ENCODE measurements at places on chromosomes 3 and 15.

GRCh38 chr3:16369885-16370284 lies 104.9 kb downstream of the OXNAD1 start:
- DNase-seq = peak; percentile 64

DNA sequence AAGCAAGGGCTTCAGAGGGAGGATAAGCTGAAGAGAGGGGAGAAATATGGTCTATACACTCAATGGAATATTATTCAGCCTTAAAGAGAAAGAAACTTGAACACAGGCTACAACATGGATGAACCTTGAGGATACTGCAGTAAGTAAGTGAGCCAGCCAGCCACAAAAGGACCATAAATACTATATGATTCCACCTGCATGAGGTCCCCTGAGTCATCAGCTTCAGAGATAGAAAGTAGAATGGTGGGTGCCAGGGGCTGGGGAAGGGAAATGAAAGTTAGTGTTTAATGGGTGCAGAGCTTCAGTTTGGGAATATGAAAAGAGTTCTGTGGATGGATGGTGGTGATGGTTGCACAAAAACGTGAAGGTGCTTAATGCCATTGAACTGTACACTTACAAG lies 68.4 kb upstream of the SEC13 start:
- no peak for DNase-seq

DNA sequence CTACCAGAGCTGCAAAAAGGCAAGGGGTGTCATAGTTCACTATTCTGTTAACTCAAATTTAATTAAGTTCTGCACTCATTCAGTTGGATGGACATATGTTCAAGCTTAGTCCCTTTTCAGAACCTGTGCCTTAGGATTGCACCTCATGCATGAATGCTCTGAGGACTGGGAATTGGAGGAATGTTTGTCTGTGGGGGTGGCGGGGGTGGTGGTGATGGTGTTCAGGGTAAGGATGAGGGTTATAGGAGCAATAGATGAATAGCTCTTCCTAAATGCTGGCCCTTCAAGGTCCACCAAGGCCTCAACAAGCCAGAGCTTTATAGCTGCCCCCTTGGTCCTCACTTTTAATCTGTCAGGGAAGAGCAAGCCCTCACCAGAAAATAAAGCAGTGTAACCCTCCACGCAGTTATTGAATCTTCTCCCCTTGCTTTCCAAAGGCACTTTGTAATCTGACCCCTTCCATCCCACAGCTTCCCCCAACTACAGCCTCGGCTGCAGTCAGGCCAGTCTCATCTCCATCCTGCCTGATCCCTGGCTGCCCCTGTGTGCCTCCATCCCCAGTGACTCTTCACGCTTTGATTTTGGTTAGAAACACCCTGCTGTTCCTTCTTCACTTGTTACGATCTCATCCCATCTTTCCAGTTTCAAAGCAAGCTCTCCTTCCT lies 221.6 kb upstream of the LMCD1 start:
- no peak for DNase-seq

GRCh38 chr3:186133980-186134379 lies 25.1 kb upstream of the ETV5 start:
- no peak for DNase-seq

DNA sequence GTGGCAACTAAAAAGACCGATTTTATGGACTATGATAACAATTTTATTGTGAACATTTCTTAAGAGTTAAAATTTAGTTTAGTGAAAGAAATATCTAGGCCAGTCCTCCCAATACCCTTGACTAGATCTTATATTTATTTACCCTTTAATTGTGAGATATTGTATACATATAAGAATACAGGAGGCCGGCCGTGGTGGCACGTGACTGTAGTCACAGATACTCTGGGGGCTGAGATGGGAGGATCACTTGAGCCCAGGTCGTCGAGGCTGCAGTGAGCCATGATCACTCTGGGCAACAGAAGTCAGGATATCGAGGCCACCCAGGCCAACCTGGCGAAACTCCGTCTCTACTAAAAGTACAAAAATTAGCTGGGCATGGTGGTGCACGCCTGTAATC lies 756 bp upstream of the RMDN3 start:
- no peak for DNase-seq

GRCh38 chr15:101159936-101160815 lies 91.7 kb downstream of the CHSY1 start:
- no peak for DNase-seq

DNA sequence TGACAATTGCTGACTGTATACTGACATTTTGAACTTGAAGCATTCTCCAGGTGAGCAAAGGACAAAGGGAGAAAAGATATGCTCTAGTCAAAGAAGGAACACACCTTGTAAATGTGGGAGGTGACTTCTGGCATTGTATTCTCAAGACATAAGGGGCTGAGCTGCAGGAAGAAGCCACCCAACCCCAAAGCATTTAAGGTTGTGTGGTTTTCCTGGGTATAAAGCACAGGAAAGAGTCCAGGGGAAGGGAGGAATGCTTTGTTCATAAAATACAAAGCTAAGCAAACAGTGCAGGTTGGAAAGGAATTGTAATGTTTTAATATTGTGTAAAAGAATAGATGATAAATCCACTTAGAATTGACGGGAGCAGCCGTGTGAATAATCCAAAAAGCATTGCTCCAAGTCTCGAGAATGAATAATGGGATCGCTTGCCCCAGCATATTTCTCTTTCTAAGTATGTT lies 102.4 kb upstream of the LRIG1 start:
- DNase-seq = no peak

GRCh38 chr15:41982133-41982930 lies 10.0 kb upstream of the EHD4 start:
- DNase-seq = no peak

GRCh38 chr3:103515116-103515515 lies 1080.3 kb downstream of the ZPLD1 start:
- no peak for DNase-seq

GRCh38 chr15:54353726-54354125 lies 375.5 kb downstream of the UNC13C start:
- DNase-seq = no peak

DNA sequence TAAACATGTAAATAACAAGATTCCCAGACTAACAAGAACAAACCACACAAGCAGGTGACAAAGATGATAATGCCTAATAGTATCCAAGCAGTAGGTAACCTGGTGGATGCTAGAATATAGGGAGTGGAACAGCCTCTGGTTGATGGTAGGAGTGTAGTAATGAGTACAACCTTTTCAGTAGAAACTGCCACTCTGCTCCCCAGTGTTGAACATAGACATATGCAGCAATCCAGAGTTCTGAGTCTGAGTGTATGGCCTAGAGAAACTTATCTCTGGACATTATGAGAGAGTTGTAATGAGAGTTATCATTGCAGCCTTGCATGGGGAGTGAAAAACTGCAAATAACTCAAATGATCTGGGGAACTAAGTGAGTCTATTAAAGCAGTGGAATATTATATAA lies 76.1 kb upstream of the ACAD9 start:
- DNase-seq = no peak

GRCh38 chr3:62962714-62963113 lies 87.5 kb upstream of the CADPS start:
- DNase-seq = no peak

- no peak for DNase-seq
Measured at GRCh38 chr15:75867449-75867848, 24.2 kb downstream of the UBE2Q2 start.

DNA sequence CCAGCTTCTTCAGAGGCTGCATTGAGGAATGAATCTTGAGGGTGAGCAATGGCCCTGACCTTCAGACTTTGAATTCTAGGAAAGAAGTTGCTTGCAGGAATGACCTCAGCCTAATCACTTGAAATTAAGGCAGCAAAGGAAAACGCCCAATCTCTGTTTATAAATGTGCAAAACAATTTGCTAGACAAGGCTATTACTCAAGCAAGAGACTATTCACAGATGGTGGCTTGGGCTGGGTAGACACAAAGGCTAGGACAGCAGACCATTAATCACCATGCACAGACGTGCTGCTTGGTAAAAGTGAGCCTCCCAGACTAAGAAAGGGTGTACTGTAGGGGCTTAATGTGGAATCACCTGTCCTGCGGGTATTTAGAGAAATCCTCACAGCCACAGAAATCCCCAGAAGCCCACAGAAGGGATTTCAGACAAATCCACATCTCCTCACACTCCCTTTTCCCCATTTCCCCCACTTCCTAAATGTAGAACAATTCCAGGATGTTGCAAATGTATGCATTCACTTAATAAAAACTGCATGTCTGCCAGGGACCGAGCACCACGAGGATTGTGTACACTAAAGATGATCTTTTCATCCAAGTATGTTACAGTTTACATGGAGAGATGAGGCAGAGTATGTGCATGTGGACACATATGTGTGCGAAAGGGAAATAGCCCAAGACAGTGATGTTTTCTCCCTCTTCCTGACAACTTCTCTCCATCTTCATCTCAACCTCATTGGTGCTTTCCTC lies 259.5 kb downstream of the THSD4 start:
- no peak for DNase-seq

- no peak for DNase-seq
Measured at GRCh38 chr15:33808720-33809457, 159.4 kb upstream of the CHRM5 start.

DNA sequence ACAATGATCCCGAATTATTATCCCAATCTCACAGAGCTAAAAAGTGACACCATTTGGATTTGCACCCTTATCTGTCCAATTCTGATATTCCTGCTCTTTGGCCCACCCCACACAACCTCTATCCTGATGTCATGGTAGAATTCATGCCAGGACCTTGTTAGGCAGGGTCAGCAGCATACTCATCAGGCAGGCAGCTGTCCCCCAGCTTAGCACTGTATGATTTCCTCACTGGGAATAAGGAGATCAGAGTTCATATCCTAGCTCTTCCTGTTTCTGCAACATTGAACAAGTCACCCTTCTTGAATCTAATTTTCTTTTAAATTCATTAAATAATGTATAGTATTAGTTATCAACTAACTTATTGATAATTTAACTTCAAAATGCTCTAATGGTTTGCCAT lies 12.0 kb upstream of the C3orf80 start:
- no peak for DNase-seq

- no peak for DNase-seq
Measured at GRCh38 chr3:153539263-153539662, 377.2 kb downstream of the RAP2B start.

- no peak for DNase-seq
Measured at GRCh38 chr3:169475978-169476698, 187.4 kb downstream of the MECOM start.

GRCh38 chr3:183252973-183253527 lies at the start of gene B3GNT5:
B3GNT5 (plus strand) TSS chr3:183253253; CDS start chr3:183269799, 16,546 bp downstream.
- no peak for DNase-seq

DNA sequence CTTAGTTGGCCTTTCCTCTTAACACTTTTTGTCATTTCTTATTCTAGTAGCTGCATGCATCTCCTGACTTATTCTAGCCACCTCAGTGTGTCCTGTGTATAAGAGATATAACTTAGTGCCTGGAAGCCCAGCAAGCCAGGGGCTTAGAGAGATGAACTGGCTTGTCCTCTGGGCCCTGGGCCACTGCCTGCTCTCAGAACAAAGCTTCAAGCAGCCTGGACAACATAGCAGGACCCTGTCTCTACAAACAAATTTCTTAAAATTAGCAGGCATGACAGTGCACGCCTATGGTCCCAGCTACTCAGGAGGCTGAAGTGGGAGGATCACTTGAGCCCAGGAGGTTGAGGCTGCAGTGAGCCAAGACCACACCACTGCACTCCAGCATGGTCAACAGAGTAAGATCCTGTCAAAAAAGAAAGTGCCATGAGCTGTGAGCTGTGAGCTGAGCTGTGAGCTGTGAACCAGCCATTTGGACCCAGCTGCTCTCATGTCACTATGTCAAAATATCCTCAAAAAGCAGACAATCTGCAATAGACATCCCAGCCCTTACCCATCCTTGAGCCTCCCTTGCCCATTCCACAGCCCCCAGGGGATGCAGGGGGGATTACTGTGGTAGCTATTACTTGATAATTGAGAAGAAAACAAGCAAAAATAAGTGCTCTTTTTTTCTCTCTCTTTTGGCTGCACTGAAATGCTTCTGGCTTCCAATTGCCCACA lies 174.5 kb downstream of the OPA1 start:
- DNase-seq = no peak

DNA sequence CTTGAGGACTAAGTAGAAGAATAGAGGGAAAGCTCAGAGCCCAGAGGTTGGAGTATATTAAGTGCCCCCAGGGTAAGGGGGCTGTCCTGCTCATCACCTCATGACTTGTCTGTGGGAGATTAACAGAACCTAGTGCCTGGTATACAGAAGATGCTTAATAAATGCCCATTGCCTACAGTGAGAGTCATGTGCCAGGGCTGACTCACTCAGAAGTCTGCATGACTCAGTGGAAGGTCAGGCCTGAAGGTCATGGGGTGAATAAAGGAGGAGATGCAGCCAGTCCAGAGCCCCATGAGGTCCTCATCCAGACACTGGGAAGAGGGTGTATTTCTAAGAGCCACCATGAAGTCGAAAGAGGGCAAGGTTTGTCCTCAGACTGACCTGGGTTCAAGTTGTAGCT lies 62.5 kb upstream of the TLE3 start:
- no peak for DNase-seq

GRCh38 chr3:111936191-111936841 lies 42.5 kb upstream of the ABHD10 start:
- no peak for DNase-seq

GRCh38 chr3:194224471-194225417 lies 88.8 kb downstream of the HES1 start:
- no peak for DNase-seq

- no peak for DNase-seq
Measured at GRCh38 chr3:178075344-178075743, 460.9 kb upstream of the KCNMB2 start.

GRCh38 chr3:51974277-51974962 lies 444 bp upstream of the ABHD14A start:
- DNase-seq = no peak

GRCh38 chr3:122793568-122794416 lies at the start of gene HSPBAP1:
HSPBAP1 (minus strand) TSS chr3:122793831; CDS start chr3:122793680, 151 bp downstream.
- DNase-seq = peak; percentile 88

DNA sequence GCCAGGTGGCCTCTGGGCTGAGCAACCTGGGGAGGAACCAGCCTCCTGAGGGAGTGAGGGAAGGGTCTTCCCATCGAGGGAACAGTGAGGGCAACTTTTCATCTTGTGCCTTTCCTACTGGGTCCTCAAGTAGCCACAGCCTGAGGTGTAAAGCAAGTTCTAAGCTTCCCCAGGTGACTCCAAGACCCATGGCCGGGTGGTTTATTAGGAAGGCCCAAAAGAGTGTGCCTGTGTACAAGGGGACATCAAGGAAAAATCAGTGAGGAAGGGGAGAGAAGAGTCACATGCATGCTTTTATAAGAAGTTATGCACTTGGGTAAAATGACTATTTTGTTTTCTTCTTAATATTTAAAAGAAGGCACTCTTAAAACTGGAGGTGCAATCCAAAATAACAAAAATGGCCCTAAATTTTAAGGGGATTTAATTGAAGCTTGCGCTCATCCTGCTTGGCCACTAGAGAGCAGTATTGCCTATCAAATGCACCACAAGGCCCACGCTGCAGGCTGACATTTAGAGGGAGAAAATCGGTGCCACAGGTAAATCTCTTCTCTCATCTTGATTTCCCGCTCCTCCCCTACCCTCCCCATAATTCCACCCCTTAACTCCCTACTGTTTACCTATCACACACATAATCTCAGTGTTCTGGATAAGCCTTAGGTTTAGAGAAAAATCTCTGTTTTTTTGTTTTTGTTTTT lies 6.7 kb downstream of the NANOGP8 start:
- peak; percentile 17 for DNase-seq
